ENCODE measurements at places on chromosomes 2 and 18.
A peak's percentile ranks its signal among the peaks of the same experiment; 100 is the strongest.

GRCh38 chr2:111670776-111671175, 213.2 kb downstream of the ANAPC1 start:
- peak; percentile 59 for DNase-seq

DNA sequence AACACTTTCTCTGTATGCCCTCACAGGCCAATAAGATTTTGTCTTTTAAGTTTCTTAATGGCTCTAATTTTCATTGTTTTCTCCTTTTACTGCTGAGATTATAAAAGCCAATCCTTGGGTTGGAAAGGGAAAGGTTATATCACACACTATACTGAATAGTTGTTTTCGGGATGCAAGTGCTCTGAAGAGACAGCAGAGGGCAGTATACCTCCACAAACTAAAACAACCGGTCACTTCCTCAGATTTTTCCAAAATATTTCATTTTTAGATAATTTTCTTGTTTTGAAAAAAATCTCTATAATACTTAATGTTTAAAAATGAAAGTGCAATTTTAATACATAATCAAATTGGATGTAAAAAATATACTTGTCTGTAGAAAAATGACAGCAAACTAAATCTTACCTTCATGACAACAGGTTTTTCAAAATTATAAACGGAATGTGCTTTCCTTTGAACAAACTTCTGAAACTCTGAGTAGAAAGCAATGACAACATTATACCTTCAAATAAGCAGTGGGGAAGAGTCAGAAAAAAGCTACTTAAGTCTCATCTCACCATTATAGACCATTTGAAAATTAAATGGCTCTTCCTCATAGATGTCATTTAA, 82.7 kb downstream of the ORC4 start:
- no peak for DNase-seq

- peak; percentile 54 for DNase-seq
Observed at GRCh38 chr2:12261986-12262680, 454.6 kb upstream of the TRIB2 start.

DNA sequence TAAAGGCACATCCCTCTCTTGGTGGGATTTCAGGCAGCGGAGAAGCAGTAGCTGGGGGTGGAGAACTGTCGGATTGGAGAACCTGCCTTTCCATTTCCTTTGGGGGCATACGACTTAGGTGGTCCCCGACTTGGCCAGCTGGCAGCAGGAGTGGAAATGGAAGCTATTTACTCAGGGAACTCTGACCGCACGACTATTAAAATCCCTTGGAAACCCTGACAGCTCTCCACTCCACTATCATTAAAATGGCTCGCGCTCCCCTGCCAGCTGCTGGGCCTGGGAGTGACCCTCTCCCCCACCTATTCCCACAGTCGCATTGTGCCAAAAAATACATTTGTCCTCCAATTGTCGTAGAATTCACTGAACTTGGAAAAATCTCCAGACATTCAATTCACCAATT, 77.7 kb upstream of the APCDD1 start:
- DNase-seq = no peak

DNA sequence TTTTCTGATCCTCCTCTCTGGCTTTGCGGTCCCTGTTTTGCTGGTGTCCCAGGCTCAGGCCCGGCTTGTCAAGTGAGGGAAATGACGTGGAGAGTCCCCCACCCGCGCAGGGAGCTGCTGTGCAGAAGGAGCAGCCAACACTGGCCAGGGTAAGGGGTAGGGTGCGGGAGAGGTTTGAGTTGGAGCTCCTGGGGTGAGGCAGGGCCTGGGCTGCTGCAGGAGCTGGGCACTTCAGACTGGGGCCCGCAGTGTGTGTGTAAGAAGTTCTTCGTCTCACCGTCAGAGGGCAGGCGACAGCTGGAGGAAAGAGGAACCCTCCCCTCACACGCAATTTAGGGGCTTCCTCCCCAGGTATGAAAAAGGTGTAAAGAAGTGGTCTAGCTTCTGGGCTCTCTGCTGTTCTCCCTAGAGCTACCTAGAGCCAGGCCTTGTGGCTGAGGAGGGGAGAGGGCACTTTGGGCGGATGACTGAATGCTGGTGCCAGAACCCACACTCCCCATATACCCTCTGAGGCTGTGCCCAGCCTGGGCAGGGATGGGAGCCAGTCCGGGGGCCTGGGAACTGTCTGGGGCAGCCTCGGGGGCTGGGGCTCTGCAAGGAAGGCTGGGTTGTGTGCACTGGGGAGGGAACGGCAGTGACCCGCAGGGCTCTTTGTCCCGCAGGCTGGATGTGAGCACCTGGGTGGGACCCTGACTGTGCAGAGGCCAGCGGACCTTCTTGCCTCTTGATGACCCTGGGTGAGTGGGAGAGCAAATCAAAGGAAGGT, 11.8 kb downstream of the CELF4 start:
- DNase-seq = no peak

GRCh38 chr18:811892-812375, at the start of gene YES1:
Gene YES1, minus strand, starts transcription at chr18:812242. Its CDS starts 55,415 bp downstream, at chr18:756827.
- DNase-seq = no peak

GRCh38 chr2:219645631-219646527, 18.4 kb downstream of the SLC4A3 start:
- DNase-seq = no peak

- no peak for DNase-seq
Observed at GRCh38 chr18:52422985-52423601, 83.1 kb downstream of the DCC start.

DNA sequence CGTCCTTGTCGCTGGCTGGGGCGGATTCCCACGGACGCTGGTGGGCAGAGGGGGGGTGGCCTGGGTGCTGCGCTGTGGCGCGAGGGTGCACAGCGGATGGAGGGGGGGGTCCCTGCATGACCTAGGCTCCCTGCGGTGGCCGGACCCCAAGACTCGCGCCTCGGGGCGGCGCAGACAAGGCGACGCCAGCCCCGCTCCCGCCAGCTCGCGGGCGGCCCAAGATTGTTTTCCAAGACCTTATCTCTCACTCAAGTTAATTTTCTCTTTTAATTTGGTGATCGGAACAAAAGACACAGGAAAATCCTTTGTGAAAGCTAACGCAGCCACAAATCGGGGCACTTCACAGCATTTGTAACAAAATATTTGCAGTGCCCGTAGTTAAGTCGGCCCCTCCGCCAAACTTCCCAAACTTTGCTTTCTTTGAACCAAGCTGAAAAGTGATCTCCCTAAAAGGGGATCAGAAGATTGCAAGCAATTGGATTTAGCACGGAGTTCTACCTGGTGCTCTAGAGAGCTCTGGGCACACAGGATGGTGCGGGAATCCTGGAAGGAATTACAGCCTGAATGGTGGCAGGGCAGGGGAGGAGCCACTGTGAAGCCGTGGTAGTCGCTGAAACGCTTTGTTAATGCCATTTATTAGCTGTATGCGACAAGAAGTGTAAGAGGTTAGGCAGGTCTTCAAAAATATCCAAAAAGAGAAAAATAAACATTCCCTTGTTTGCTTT, 4.8 kb upstream of the ID2 start:
- no peak for DNase-seq

DNA sequence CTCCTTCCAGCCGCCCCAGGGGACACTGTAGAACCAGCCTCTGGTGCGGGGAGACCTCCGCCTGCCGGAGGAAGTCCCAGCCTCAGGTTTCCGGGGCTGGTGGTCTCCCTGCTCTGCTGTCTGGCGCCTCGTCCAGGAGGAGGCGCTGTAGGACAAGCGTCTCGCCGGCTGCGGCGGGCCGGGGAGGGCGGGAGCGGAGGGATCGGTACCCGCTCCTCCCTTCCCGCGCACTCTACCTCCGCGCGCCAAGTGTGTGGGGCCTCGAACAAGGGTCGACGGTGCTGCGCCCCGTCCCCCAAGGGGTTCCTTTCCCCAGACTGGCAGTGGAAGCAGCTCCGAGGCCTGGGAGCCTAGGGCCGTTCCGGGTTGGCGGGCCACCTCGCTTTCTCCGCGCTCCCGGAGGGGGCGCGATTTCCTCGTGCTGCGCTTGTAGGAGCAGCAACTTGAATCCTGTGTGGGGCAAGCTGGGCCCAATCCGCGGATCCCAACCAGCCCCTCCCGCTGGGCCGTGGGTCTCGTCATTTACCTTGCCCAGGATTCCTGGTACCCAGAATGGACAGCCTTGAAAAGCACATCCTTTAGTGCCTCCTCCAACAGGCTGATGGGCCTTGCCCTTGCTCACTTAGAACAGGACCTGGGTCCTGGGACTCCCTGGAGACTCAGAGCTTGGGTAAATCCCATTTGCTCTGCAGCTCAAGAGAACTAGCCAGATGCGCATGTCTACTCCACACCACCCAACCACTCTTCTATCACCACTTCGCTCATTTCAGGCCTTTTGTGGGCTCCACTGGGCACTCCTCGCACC, 10.6 kb upstream of the HOXD4 start:
- DNase-seq = no peak

- no peak for DNase-seq
Observed at GRCh38 chr2:29272311-29272710, 157.1 kb downstream of the CLIP4 start.
